ENCODE measurements at places on chromosomes 1 and 21. TPM values are rescaled to one million over a fixed set of nuclear protein-coding genes. Genes with fewer than 3 reads are reported as not detected.

CACYBP gene
- 141 TPM for total RNA-seq

GNAT2 gene
- 0.13 TPM for total RNA-seq

SRM gene
- total RNA-seq, result 39.8 TPM

ADGRL2 gene
- total RNA-seq, result 19.4 TPM

Data from thoracic aorta endothelial cell (primary cell).